Effector memory CD8-positive, alpha-beta T cell (primary cell): ENCODE measurements at places on chromosomes 12 and 14.

DNA sequence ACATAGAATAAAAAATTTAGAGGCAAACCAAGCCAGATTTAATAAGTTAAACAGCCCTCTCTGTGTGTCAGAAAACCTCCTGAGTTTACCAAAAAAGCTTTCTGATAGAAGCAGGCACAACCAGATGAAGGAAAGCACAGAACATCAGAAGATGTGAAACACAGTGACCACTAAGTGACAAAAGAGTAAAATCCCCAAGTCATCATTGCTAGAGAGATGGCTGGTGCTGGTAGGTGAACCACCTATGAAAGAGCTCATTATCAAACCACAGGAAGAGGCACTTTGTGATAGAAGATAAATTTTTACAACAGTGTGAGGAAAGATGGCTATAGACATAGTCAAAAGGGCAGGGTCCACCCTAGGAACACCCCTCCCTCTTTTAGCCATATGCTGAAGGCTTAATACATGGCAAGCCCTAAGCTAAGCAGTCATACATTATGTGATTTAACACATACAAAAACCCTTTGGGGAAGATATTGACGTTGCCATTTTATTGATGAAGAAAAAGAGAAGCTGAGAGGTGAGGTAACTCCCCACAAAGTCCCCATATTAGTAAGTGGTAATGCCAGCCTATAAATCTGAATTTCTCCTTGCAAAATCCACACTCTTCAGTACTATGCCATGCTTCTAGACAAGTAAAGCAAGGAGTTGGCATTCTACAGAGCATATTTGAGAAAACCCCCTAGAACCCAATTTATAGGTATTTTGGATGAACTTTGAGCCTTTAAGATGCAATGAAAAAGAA lies 449.9 kb downstream of the LRIG3 start:
- no peak for DNase-seq

- no peak for DNase-seq
Measured at GRCh38 chr14:103879570-103880347, 32.4 kb upstream of the PPP1R13B start.

DNA sequence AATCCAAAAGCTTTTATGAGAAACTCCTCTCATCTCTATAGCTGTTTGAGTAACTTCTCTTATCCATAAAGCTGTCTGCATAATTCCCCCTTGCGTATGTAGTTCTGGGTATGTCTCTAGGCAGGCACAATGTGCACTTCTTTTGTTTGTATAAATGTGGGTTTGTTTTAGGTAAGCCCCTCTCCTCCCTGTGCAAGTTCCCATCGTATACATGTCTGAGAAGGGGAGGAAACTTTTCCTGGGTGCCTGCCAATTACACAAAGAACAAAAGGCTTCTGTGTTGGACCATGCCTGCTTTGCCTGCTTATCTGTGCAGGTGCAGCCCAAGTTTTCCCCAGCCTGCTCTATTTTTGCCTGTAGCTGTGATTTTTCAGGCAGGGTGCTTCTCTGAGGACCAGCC lies 96.7 kb downstream of the CCER1 start:
- DNase-seq: no peak

GRCh38 chr12:12442548-12443071 lies 85.7 kb downstream of the BORCS5 start:
- DNase-seq: no peak

- no peak for DNase-seq
Measured at GRCh38 chr12:27003421-27004381, 10.5 kb downstream of the TM7SF3 start.

DNA sequence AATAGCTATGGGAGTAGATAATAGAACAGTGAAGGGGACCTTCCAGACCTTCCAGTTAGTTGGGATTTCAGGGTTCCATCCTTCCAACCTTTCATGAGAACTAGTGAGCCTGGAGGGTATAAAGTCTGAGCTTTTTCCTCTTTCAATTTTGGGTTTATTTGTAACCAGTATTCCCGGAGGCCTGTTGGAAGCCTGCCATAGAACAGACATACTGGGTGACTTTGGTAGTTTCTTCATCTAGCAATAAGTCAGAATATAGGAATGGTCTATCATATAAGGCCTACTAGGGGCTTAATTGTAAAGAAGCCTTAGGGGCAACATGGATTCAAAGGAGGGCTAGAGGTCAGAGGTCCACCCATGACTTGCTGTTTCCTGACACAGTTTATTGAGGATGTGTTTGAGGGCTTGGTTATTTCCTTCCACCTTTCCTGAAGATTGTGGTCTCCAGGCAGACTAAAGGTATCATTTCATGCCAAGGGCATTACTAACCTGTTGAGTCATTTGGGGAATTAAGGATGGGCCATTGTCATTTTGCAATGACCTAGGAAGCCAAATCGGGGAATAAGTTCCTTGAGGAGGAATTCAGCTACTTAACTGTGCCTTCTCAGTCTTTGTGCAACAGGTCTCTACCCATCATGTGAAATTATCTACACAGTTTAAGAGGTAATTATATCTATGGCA lies 410.3 kb downstream of the SLC6A15 start:
- no peak for DNase-seq

DNA sequence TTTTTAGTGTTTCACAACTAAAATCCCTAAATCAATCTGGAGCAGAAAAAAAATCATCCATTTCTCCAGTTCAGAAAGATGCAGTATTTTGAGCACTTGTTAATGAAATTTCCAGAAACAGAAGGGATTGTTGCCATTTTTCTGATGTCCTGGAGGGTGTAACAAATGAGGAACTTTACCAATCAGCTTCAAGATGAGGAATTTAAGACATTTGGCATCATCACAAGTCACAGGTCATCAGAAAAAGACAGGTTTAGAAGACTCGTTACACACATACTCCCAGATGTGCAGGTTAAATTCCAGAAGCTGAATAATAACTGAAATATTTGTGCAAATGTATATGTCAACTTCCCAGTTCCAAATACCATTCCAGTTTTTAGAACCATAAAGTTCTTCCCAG lies 482 bp upstream of the PSMC1 start:
- DNase-seq: no peak

- no peak for DNase-seq
Measured at GRCh38 chr14:99645545-99646505, 896 bp downstream of the HHIPL1 start.

GRCh38 chr12:41286426-41286825 lies 98.3 kb downstream of the PDZRN4 start:
- DNase-seq: no peak

- no peak for DNase-seq
Measured at GRCh38 chr12:50842637-50843493, at the start of gene TMPRSS12. TSS of gene TMPRSS12 (plus strand) at chr12:50842926. CDS start at chr12:50842965, 39 bp downstream.

GRCh38 chr12:91854725-91855124 lies 290.9 kb downstream of the BTG1 start:
- no peak for DNase-seq

DNA sequence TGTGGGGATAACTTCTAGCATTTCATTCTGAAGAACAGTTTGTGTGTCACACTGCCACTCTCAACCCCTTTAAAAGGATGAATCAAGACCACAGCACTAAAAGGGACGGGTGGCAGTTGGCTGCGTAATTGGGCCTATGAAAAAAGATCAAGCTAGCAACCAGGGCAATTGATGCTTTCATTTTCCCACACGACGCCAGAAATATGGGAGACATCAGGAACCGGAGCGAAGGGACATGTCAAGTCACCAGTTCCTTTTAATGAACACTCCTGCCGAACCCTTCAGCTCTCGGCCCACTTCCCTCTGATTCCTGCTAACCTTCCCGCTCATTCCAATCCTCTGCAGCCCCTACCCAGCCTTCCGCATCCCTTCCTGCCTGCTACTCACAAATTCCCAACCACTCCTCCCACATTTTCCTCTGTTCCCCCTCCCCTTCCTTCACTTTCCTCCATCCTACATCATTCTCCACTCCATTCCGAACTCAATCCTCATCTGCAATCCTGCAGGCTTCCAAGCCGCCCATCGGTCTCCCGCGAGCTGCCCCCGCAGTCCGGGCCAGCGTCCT lies 753 bp downstream of the CSRNP2 start:
- DNase-seq: peak; percentile 6

- no peak for DNase-seq
Measured at GRCh38 chr12:107351713-107352112, 258.4 kb upstream of the CRY1 start.

DNA sequence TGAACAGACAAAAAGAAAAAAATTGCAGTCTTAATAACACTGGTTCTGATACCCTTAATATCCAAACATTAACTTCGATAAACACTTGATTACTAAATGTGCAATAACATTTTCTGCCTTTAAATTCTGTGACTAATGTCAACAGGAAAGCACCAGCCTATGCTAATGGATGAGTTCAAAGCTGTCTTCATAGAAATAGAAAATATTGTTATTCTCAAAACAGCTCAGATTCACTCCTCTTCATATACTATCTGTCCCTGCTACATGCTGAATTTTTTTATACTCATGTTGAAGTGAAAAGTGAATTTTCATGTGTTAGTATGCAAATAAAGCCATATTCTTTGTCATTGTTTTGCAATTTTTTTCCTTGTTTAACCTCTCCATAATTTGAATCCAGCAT lies 13.9 kb downstream of the TAS2R43 start:
- no peak for DNase-seq

DNA sequence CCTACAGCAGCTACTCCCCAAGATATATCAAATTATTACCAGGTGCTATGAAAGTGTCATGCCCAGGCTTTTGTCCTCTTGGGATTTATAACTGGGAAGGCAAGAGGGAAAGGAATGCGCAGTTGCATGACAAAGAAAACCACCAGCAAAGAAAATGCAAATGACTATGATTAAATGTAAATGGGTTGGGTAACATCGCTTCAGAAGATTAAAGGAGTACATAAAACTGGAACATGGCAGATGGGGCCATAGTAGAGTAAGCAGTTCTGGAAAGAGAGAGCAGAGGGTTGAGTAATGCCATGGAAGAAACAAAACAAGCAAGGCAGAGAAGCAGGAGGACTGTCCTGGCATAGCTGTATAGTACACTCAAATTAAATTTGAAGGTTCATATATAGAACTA lies 493.1 kb downstream of the NOVA1 start:
- no peak for DNase-seq

DNA sequence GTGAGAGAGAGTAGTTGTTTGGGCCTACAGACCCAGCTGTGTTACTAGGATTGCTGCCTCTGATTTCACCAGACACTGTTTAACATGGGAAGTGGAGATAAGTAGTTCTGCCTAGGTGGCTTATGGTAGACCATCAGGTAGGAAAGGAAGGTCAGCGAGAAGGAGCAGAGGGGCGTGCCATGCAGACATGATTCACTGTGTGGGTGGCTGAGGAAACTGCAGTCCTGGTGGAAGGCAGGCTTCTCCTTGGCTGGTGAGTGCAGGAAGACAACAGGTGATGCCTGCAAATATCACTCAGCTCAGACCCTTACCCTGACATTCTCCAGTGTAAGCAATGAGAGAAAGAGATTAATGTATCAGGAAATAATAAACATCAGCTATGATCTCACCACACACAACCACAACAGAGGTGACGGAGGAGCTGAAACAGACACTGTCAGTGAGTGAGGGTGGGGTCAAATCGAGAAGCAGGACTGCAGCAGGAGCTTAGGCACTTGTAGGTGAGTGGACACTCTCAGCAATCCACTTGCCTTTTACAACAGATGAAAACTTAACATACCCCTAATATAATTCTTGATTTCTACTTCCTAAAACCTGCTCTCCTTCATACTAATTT lies 2.1 kb upstream of the PRR4 start:
- DNase-seq: no peak

GRCh38 chr12:50058743-50059312 lies 1.4 kb downstream of the ASIC1 start:
- DNase-seq: no peak

DNA sequence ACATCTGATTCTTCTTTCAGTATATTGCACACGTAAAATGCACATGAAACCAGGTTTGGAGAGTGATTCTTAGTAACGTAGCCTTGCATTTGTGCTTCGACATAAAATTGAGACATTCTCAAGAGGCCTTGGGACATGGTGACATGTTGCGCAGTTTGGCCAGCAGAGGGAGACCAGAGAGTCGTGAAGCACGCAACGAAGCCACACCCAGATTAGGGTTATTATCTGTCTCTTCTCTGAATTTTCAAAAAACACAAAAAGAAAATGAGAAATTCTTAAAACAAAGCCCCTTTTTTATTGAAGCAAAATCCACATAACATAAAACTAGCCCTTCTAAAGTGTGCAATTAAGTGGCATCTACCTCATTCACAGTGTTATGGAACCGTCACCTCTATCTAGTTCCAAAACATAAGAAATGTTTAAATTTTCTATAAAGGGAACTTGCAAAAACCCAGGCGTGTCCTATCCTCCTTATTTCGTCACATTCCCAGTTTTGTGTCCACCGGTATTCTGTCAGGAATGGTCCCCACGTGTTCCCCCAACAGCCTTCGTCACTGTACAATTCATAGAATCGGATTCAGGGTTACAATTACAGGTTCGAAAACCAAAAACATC lies 108.8 kb upstream of the ATF7IP start:
- peak; percentile 73 for DNase-seq

DNA sequence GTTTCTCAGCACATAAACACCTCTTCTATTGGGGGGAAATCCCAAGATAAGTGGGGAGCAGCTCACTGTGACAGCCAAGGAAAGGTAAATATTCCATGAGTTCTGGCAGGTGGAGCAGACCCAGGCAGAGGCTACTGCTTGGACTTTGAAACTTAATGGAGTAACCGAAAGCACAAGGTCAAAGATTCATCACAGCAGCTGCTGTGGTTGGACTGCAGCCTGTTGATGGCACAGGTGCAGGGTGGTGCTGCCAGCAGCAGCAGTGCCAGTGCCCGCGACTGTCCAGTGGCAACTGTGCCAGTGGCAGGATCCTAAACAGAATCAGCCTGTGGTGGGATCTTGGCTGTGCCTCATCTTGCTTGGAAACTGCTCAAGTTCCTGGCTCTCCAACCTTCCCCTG lies 81.4 kb upstream of the ARID2 start:
- no peak for DNase-seq

GRCh38 chr14:52922656-52923055 lies 28.2 kb downstream of the FERMT2 start:
- no peak for DNase-seq

DNA sequence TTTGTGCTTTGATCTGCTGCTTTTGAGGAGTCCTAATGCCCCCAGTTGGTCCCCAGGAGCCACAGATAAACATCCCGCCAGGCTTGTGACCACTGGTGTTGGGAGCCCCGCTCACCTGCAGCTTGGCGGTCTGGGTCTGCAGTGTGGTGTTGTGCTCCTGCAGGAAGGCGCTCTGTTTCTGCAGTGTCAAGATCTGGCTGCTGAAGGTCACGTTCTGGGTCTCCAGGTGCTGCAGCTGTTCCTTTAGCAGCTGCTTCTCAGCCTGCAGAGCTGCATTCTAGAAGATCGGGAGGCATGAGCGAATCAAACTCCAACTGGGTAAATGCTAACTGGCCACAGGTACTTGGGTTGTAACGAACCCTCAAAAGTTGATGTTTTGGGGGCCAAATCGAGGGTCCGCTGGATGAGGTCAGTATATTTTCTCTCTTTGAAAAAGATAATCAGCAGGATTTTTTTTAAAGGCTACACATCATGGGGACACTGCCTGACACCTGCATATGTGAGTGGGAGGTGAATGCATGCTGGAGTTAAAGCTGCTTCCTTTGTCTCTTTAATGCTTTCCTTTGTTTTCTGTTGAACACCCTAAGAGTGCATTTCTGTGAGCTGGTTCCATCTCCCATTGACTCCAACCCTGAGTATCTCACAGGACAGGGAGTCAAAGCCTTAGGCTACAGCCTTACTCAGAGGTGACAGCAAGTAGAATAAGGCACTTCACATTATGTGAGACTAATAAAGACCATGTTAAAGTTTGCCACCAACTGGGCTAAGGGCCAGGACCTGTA lies 61.3 kb upstream of the GPR68 start:
- DNase-seq: no peak
